Nasal cavity respiratory epithelium epithelial cell of viscerocranial mucosa (primary cell): ENCODE measurements at places on chromosomes 4 and X. TPM values are rescaled to one million over a fixed set of nuclear protein-coding genes. Genes with fewer than 3 reads are reported as not detected.

Gene FAM193A
- total RNA-seq = 4.8 and 17.3 TPM in 2 replicates

Gene CD38
- 0.14 TPM in 1 of 2 replicates, not detected in the other for total RNA-seq

Gene USP51
- under 0.01 and 0.85 TPM in 2 replicates for total RNA-seq

Gene TRIM61
- total RNA-seq = 0.64 and 1.0 TPM in 2 replicates

Gene THAP6
- 14.4 and 22.4 TPM in 2 replicates for total RNA-seq

Gene XG
- 0.43 and 6.5 TPM in 2 replicates for total RNA-seq

Gene TMPRSS11F
- total RNA-seq = 4.8 and 8.7 TPM in 2 replicates

Gene POF1B
- total RNA-seq = 2.4 and 8.6 TPM in 2 replicates

Gene NXF2B
- not detected in 2 replicates for total RNA-seq

Gene TSPAN7
- 0.64 and 0.68 TPM in 2 replicates for total RNA-seq

Gene NMU
- 4.7 and 13.7 TPM in 2 replicates for total RNA-seq

Gene TLL1
- 0.50 and 1.0 TPM in 2 replicates for total RNA-seq

Gene NSG1
- total RNA-seq = 5.1 and 15.3 TPM in 2 replicates

Gene ZFP92
- total RNA-seq = 0.34 and 2.5 TPM in 2 replicates

Gene CSN2
- not detected in 2 replicates for total RNA-seq

Gene LRP2BP
- total RNA-seq = 0.34 and 0.43 TPM in 2 replicates

Gene HTN1
- not detected in 2 replicates for total RNA-seq

Gene FHDC1
- total RNA-seq = 1.7 and 11.4 TPM in 2 replicates

Gene NXF2
- not detected in 2 replicates for total RNA-seq

Gene ZNF141
- 5.1 and 10.5 TPM in 2 replicates for total RNA-seq

Gene ACOT9
- 36.9 and 44.4 TPM in 2 replicates for total RNA-seq

Gene LRCH2
- total RNA-seq = under 0.01 TPM in 1 of 2 replicates, not detected in the other

Gene ARX
- not detected in 2 replicates for total RNA-seq

Gene ADAMTS3
- 0.78 and 1.0 TPM in 2 replicates for total RNA-seq

Gene SMIM43
- not detected in 2 replicates for total RNA-seq

Gene MAPK10
- 5.1 and 7.9 TPM in 2 replicates for total RNA-seq

Gene CLDN2
- total RNA-seq = not detected in 2 replicates

Gene GRIA3
- under 0.01 TPM in 1 of 2 replicates, not detected in the other for total RNA-seq

Gene TLR3
- 0.68 and 7.5 TPM in 2 replicates for total RNA-seq

Gene GC
- total RNA-seq = not detected in 2 replicates

Gene ASMT
- total RNA-seq = not detected in 2 replicates

Gene FGFR3
- 16.4 and 164 TPM in 2 replicates for total RNA-seq

Gene CXorf49B
- total RNA-seq = not detected in 2 replicates

Gene LONRF3
- total RNA-seq = 0.34 and 1.7 TPM in 2 replicates
